ENCODE measurements at places on chromosomes 1 and 21.

DNA sequence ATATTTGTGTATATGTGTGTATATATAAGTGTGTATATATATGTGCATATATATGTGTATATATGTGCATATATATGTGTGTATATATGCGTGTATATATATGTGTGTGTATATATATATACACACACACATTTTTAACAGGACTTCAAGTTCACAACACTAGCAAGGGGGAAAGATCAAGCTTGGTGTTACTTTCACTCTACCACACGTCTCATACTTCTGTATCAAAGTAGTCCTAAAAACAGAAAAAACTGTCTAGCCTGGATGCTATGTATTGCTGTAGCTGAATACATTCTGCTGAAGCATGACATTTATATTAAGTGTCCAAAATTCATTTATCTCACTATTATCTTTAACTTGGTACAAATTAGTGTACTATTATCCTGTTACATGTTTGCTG, 17.9 kb upstream of the ATP6V1G3 start:
- no peak for DNase-seq

DNA sequence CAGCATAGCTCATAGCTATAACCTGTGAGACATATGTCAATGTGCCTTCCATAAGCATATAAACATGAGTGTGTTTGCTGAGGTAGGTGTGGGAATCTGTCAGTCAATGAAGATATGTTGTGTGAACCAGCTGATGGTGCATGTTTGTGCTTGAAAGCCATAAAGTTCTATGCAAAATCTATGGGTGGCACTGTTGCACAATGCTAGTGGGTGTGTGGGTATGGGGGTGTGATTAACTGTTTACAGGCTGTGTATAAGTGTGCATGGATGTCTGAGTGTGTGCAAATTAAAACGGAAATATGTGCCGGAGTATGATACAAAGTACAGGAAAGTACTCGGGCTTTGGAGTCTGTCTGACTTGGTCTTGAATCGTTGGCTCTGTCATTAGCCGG, 1.0 kb upstream of the ATP2B4 start:
- peak; percentile 88 for DNase-seq

- DNase-seq: no peak
Measured at GRCh38 chr1:206065547-206066145, 12.7 kb downstream of the RHEX start.

GRCh38 chr1:9004031-9004699, 22.1 kb downstream of the SLC2A7 start:
- DNase-seq: no peak

GRCh38 chr1:214002472-214002871, 14.7 kb downstream of the PROX1 start:
- peak; percentile 14 for DNase-seq

GRCh38 chr1:98336472-98337083, 324.9 kb upstream of the SNX7 start:
- no peak for DNase-seq

DNA sequence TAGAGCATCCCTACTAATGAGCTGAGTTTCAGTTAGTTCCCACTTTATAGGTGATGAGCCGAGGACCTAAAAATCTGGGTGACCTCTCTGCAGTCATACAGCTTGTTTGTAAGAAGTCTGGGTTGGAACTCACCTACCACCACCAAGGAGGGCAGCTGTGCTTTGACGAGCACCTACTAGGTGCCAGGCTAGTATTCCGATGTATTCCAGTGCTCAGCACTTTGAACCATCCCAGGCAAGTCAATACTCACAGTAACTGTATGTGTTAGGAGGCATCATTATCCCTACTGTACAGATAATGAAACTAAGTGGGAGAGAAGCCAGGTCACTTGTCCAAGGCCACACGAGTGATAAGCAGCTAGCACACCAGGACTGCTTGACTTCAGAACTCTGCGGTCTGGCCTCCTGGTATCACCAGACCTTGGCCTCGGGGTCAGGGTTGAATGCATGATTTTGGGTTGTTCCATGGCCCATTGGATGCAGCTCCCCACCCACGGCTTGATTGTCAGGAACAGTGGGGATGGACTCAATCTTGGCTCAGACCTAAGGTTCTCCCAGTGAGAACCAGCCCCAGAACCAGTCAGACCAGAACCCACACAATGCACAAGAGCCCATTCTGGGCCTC, 20.7 kb downstream of the ECE1 start:
- no peak for DNase-seq

DNA sequence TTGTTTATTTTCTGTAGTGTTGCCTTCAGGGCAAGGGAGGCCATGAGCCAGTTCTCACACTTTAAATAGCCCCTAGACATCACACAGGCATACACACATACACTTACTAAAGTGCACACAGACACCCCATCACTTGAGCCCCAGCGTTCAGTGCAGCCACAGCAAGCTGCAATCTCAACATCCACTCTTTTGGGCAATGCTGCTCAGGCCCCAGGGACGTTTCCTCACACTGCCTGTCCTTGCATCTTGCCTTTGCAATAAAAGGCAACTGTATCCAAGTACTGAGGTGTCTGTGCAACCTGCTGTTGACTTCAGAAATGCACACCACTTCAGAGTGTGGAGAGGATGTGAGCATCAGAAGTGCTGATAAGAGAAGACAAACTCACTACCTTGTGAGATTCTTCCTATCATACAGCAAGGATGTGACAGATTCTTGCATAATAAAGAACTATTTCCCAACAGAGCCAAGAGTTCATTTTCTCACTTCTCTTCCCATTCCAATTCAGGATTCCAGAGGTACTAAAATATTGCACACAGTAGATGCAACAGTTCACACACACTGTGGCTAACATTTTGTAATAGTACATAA, 36.2 kb downstream of the IRF2BP2 start:
- DNase-seq: peak; percentile 21

- no peak for DNase-seq
Measured at GRCh38 chr1:112557385-112557784, 48.6 kb downstream of the WNT2B start.

- DNase-seq: peak; percentile 47
Measured at GRCh38 chr1:202237052-202237451, 43.5 kb downstream of the LGR6 start.

- DNase-seq: no peak
Measured at GRCh38 chr1:216046336-216046735, 376.9 kb downstream of the USH2A start.

- peak; percentile 13 for DNase-seq
Measured at GRCh38 chr21:36430841-36431240, 45.6 kb downstream of the CHAF1B start.

DNA sequence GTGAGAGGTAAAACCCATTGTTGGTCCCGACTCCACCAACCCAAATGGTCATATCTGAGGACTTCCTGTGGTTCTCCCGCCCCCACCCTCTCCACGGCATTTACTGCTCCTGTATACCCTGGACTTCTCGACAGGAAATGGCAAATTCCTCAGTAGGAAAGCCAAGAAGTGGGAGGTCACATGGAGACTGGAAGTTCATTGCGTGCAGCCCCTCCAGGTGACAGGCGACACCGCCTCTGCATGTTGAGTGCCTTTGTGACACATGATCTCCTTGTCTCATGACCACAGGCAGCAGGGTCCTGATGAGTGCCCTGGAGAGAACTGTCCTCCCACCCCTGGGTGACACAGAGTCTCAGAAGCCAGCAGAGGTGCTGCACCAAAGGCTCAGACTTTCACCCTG, 24.2 kb downstream of the ERG start:
- no peak for DNase-seq

DNA sequence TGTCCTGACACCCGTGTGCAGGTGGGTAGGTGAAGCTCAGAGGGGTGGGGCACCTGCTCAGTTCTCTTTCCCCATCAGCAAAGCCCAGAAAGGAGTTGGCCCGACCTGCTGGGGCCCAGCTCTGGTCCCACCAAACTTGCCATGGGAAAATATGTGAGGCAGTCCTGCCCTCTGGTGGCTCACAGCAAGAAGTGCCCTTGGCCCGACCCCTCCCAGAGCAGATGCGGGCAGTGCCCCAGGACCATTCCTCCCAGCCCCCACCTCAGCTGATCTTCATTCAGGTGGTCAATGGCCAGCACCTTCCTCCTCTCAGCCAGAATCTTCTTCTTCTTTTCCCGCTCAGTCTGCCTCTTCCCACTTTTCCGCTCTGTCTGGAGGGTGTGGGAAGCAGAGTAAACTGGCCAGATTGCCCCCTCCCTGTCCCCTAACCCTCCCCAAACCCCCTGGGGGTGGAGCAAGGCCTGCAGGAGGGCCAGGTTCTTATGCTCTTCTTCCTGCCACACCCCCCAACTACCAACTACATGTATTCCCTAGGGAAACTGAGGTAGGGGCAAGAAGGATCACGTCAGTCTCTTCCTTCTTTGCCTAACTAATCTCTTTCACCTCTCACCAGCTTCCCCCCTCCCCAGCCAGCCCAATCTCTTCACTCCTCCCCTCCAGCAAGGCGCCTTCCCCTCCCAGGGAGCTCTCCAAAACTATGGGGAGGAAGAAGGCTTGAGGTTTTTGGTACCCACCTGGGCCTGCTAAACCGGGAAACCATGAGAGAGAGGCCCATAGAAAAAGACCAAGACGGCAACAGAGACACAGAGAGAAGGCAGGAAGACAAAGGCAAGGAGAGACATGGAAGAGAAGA, 15.6 kb downstream of the TNNT2 start:
- DNase-seq: peak; percentile 29

- DNase-seq: no peak
Measured at GRCh38 chr1:232978815-232979214, 28.4 kb downstream of the NTPCR start.

- DNase-seq: peak; percentile 62
Measured at GRCh38 chr1:163069142-163069541, at the start of gene RGS4. Gene RGS4 (plus strand): TSS chr1:163069361. CDS start chr1:163069485, 124 bp downstream.

DNA sequence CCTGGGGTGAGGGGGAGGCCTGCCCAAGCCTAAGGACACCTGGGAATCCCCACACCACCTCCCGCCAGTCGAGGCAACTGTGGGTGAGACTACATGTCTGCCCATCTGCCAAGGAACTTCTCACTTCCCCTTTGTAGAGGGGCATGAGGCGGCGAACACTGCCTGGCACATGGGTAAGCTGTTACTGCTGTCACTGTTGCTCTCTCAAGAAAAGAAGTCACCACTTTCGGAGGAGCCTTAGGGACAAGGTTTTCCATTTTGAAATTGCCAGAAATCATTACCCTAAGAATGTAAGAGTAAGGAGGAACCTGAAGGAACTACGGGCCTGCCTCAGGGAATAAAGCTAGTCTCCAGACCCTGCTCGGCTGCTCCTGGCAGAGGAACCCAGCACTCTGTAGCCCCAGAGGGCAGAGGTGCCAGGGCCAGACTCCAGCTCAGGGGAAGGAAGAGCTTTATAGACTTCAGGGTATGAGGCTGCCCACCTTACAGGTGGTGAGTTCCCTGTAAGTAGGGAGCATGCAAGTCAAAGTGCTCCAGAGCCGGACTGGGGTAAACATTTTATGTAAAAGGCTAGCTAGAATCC, 23.3 kb downstream of the SLC2A1 start:
- no peak for DNase-seq

GRCh38 chr1:2233997-2234761, 6.1 kb downstream of the SKI start:
- peak; percentile 87 for DNase-seq

DNA sequence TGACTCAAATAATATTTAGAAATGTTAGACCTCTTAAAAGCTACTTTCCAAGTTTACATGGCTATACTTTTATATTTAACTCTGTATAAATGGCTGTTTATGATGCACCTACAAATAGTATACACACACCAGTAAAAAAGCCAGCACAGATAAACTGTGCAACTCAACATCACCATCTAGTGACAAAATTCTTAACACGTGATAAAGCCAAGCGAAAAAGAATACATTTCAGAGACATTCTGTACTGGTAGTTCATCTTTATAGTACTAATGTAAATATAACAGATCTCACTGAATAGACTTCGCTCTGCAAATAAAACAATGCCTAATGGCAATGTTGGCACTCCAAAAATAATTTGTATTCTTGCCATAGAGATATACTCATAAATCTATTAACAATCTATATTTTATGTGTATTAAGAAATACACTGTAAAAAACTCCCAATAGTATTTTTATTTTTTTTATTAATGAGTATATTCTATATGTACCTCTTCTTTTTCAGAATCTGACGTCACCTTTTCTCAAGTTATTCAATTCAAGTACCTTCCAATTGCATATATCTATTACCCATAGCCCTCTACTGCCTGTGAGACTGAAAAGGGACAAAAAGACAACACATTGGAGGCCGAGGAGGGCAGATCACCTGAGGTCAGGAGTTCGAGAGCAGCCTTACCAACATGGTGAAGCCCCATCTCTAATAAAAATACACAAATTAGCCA, 100.2 kb downstream of the DPYD start:
- DNase-seq: peak; percentile 23

DNA sequence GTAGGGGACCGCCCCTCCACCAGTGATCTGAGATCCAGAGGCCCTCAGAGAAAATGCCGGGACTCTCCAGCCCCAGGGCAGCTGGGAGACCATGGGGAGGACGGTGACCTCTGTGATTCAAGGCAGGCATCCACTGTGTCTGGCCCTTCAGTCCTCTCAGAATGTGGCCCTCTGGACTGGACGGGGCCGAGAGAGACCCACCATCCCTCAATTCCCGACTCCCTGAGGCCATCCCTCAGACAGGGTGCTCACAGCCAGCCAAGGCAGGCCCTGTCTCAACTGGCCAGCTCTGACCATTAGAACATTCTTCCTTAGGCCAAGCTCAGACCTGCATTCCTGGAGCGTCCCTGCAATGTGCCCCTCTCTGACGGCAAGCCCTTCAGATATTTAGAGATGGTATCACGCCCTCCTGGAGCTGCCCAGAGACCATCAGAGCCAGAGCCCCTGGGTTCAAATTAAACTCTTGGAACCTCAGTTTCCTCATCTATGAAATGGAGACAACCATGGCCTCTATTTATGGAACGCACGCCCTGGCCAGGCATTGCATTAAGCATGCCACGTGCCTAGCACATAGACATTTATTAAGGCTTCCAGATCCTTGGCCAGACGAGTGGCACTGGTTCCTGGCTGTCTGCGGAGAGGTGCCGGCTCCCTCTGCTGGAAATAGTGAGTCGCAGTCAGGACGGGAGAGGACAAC, 9.6 kb upstream of the EPS8L3 start:
- DNase-seq: peak; percentile 71

DNA sequence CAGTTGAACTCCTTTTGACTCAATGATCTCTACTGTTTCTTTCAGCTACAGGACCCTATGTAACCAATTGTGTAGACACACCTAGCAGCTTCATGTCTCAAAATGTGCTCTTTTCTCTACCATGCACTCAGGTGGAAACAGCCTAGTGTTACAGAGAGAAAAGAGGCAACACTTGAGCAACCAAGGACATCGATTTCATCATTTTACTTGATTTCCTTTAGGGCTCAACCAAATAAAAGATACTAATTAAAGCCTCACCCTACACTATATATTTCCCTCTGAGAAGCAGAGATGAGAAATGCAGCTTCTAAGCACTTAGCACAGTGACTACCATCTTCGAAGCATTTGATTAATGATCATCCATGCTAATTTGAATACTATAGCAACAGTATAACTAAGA, 55.1 kb downstream of the PTGER3 start:
- DNase-seq: no peak

DNA sequence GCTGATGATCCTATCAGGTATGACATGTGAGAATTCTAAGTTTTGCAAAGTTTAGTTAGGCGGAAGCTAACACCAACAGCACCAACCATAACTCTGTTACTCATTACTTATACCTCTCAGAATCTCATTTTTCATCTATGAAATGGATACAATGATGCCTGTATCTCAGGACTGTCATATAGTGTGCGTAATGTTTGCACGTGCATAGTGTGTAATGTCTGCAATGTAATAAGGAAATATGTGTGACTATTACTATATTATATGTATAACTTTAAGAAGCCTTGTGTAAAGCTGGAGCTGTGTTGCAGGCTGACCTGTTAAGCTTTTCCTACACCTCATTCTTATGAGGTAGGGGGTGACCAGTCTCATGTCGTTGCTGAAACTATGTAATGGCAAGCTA, 13.0 kb downstream of the ADCY10 start:
- DNase-seq: no peak

Measured in mammary epithelial cell (primary cell).